ENCODE measurements at places on chromosomes 12 and 14. TPM values are rescaled to one million over a fixed set of nuclear protein-coding genes. Genes with fewer than 3 reads are reported as not detected.

The CLEC2D gene
- 246 TPM for total RNA-seq

The ALG10 gene
- 15.0 TPM for total RNA-seq

The KRT75 gene
- total RNA-seq: not detected

The GALNT8 gene
- 0.41 TPM for total RNA-seq

DNA sequence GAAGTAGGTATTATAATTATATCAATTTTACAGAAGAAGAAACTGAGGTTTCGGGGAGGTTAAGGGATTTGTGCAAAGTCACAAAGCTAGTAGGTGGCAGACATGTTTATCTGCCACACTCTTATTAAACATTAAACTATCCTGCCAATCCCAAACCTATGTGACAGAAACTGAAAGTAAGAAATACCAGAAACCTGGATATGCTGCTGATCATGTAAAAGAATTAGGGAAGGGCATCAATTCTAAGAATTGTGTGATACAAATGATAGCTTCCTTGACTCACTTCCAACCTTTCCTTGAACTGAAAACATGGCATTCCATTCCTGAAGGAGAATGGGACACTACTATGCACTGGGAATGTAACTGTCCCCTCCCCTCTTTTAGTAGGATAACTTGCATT is 16.9 kb downstream of the TAOK3 start:
- no peaks in the 10 kb centered on the region for H3K27me3 ChIP-seq
- no peak overlapping the region for H3K27ac ChIP-seq
- H3K36me3 ChIP-seq: peaks cover 2% of the 10 kb centered on the region
- no peak for DNase-seq

GRCh38 chr12:27511723-27512045 is 12.3 kb upstream of the PPFIBP1 start:
- no peaks in the 10 kb centered on the region for H3K36me3 ChIP-seq
- no peak overlapping the region for H3K4me3 ChIP-seq
- DNase-seq: no peak

GRCh38 chr12:28963554-28963953 is 185.5 kb upstream of the FAR2 start:
- no peak overlapping the region for H3K27ac ChIP-seq
- DNase-seq: no peak
- no peaks in the 10 kb centered on the region for H3K36me3 ChIP-seq
- H3K4me3 ChIP-seq: no peak overlapping the region
- H3K4me1 ChIP-seq: no peaks in the 10 kb centered on the region
- H3K27me3 ChIP-seq: peaks cover 4% of the 10 kb centered on the region

- DNase-seq: no peak
- H3K27ac ChIP-seq: no peak overlapping the region
- H3K36me3 ChIP-seq: no peaks in the 10 kb centered on the region
- no peaks in the 10 kb centered on the region for H3K4me1 ChIP-seq
- H3K4me3 ChIP-seq: no peak overlapping the region
Observed at GRCh38 chr14:54652188-54652587, 85.3 kb downstream of the SAMD4A start.

GRCh38 chr14:34088914-34089313 is 138.0 kb upstream of the EGLN3 start:
- no peak overlapping the region for H3K27ac ChIP-seq
- H3K27me3 ChIP-seq: no peaks in the 10 kb centered on the region
- H3K4me1 ChIP-seq: no peaks in the 10 kb centered on the region
- DNase-seq: no peak

GRCh38 chr12:94616203-94616729 is 34.1 kb downstream of the TMCC3 start:
- no peak overlapping the region for H3K27ac ChIP-seq
- no peak for DNase-seq
- H3K36me3 ChIP-seq: no peaks in the 10 kb centered on the region
- no peaks in the 10 kb centered on the region for H3K27me3 ChIP-seq
- no peak overlapping the region for H3K4me3 ChIP-seq

DNA sequence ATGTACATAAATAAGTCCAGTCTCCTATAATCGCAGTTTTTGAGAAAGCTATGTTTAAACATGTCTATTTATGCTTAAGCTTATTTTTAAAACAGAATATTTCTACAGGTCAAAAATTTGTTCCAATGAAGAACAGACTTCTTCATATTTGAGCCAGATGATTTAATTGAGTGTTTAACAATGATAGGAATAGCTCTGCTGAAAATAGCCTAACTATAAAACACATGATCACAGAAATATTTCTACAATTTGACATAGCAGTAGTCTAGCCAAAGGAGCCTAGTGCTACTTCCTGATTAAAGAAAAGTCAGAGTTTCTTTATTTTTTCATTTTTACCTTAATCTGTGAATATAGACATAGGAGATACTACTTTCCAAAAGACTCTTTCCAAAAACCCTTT is 29.4 kb downstream of the DCP1B start:
- H3K4me1 ChIP-seq: no peaks in the 10 kb centered on the region
- H3K36me3 ChIP-seq: peaks cover 5% of the 10 kb centered on the region
- no peak overlapping the region for H3K4me3 ChIP-seq
- H3K27ac ChIP-seq: no peak overlapping the region

DNA sequence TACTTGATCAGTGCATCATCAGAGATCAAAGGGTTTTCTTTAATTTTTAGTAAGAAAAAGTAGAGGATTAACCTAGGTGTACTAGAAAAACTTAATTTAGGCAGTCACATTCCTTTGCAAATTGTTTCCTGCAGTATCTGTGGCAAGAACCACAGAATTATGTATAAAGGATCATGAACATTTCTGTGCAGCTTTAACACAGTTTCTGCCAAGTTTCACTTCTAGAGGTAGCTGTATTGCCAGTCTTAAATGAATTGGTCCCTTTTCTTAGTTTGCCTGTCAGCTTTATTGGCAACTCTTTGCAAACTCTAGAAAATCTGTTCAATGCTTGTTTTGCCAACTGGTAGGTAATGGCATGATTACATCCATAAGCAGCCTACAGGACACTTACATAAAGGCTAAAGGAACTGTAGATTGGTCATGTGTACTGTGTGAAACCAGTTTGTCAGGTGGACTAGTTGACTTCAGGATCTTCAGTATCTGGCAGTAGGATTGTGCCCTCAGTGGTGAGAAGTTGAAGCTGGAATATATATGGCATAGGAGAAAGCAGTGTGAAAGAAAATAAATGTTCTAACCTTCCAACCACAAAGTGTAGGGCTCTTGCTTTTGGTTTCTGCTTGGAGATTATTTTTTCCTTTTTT is 75.9 kb downstream of the TTLL5 start:
- H3K27ac ChIP-seq: no peak overlapping the region
- H3K36me3 ChIP-seq: no peaks in the 10 kb centered on the region
- no peaks in the 10 kb centered on the region for H3K4me1 ChIP-seq
- H3K27me3 ChIP-seq: no peaks in the 10 kb centered on the region
- no peak for DNase-seq

GRCh38 chr14:104743461-104744380 is 9.2 kb upstream of the SIVA1 start:
- H3K36me3 ChIP-seq: no peaks in the 10 kb centered on the region
- no peaks in the 10 kb centered on the region for H3K4me1 ChIP-seq
- H3K4me3 ChIP-seq: no peak overlapping the region
- DNase-seq: no peak
- no peak overlapping the region for H3K27ac ChIP-seq
